Fibroblast of lung (primary cell): ENCODE measurements at places on chromosomes 3 and 15. TPM values are rescaled to one million over a fixed set of nuclear protein-coding genes. Genes with fewer than 3 reads are reported as not detected.

- H3K4me1 ChIP-seq = peaks cover 54% of the 10 kb centered on the region
- H3K36me3 ChIP-seq = no peaks in the 10 kb centered on the region
- H3K27ac ChIP-seq = peak overlapping the region; percentile 82
- H3K27me3 ChIP-seq = no peaks in the 10 kb centered on the region
- no peak for DNase-seq
These were observed 40.1 kb downstream of the FLNB start for GRCh38 chr3:58048301-58048700.

NMNAT3 gene
- polyA plus RNA-seq = 0.16 and 0.68 TPM in 2 replicates

ULK4 gene
- polyA plus RNA-seq = 9.1 and 13.8 TPM in 2 replicates

SKOR1 gene
- polyA plus RNA-seq = 0.01 and 0.02 TPM in 2 replicates

- H3K27ac ChIP-seq = no peak overlapping the region
- DNase-seq = peak; percentile 29
- H3K4me3 ChIP-seq = no peak overlapping the region
- H3K36me3 ChIP-seq = no peaks in the 10 kb centered on the region
These were observed 70.3 kb downstream of the SCN5A start for GRCh38 chr3:38579141-38579540.

GRCh38 chr3:191753196-191753595, 292.2 kb downstream of the PYDC2 start:
- no peaks in the 10 kb centered on the region for H3K36me3 ChIP-seq
- H3K27ac ChIP-seq = no peak overlapping the region
- H3K4me3 ChIP-seq = no peak overlapping the region
- H3K27me3 ChIP-seq = no peaks in the 10 kb centered on the region
- DNase-seq = peak; percentile 93

ACY1 gene
- 21.4 and 26.9 TPM in 2 replicates for polyA plus RNA-seq

DNA sequence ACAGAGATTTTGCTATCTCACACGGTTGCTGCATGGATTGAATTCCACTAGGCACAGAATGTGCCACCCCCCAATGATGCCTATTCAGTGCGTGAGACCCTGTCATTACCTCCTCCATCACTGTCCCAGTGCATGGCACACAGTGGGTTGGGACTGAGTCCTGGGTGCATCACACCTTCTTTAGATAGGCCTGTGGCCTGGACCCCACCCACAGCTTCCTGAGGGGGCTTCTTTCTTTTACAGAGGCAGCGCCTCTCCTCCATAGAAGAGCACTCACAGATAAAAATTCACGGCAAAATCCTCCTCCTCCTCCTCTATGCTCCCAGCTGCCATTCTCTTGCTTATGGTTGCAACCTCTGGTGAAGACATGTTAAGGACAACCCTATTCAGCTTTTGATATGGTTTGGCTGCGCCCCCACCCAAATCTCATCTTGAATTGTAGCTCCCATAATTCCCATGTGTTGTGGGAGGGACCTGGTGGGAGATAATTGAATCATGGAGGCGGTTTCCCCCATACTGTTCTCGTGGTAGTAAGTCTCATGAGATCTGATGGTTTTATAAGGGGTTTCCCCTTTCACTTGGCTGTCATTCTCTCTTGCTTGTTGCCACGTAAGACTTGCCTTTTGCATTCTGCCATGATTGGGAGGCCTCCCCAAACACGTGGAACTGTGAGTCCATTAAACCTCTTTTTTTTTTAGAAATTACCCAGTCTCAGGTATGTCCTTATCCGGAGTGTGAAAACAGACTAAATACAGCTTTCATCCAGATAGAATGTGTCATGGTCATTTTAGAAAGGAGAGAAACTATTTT, 147.6 kb downstream of the KLF13 start:
- DNase-seq = no peak
- H3K4me3 ChIP-seq = no peak overlapping the region
- no peaks in the 10 kb centered on the region for H3K27me3 ChIP-seq
- H3K4me1 ChIP-seq = peaks cover 26% of the 10 kb centered on the region
- no peaks in the 10 kb centered on the region for H3K36me3 ChIP-seq

CHRNA5 gene
- 1.2 and 2.9 TPM in 2 replicates for polyA plus RNA-seq

GRCh38 chr3:28050885-28051284, 190.5 kb upstream of the CMC1 start:
- no peaks in the 10 kb centered on the region for H3K27me3 ChIP-seq
- no peak for DNase-seq
- no peaks in the 10 kb centered on the region for H3K4me1 ChIP-seq
- H3K27ac ChIP-seq = no peak overlapping the region
- no peak overlapping the region for H3K4me3 ChIP-seq
- no peaks in the 10 kb centered on the region for H3K36me3 ChIP-seq

DNA sequence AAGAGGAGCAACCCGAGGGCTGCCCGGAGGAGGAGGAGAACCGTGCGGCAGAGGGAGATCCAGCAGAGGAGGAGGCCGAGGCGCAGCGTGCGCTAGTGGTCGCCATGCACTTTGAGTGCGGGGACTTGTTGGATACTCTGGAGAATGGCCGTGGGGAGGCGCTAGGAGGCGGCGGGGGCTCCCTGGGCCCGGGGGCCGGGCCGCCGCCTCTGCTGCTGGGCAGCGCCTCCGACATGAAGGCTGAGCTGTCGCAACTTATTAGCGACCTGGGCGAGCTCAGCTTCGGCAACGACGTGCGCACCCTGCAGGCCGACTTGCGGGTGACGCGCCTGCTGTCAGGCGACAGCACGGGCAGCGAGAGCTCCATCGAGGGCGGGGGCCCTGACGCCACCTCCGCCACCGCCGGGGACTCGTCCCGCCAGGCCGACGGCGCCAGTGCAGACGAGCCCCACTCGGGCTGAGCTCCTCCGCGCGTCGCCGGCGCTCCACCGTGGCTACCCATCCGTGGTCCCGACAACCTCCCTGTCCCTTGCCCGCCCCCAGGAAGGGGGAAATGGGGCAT, 2.0 kb downstream of the FAM43A start:
- H3K36me3 ChIP-seq = no peaks in the 10 kb centered on the region
- peaks cover 11% of the 10 kb centered on the region for H3K4me1 ChIP-seq
- H3K27ac ChIP-seq = no peak overlapping the region
- H3K4me3 ChIP-seq = peak overlapping the region; percentile 24

DNA sequence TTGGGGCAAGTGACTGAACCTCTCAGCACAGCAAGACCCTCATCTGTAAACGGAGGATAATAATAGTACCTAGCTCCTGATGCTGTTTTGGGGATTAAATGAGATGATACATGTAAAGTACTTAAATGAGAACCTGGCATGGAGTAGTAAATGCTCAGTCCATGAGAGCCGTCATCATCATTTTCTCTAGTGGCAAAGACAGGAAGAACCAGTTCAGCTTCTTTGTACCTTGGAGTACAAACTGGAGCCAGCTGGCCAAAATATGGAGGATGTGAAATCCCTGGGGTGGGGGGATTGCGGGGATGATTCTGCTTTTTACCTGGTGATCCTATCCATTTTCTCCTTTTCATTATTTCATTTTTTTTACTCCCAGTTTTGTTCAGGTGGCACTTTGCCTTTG, 204.2 kb upstream of the LRRN1 start:
- no peaks in the 10 kb centered on the region for H3K36me3 ChIP-seq
- H3K27me3 ChIP-seq = no peaks in the 10 kb centered on the region
- no peaks in the 10 kb centered on the region for H3K4me1 ChIP-seq
- no peak for DNase-seq
- no peak overlapping the region for H3K4me3 ChIP-seq
- no peak overlapping the region for H3K27ac ChIP-seq

GRCh38 chr15:77836121-77836692, 203.5 kb upstream of the LINGO1 start:
- H3K4me1 ChIP-seq = no peaks in the 10 kb centered on the region
- H3K27ac ChIP-seq = no peak overlapping the region
- peak; percentile 40 for DNase-seq

DNA sequence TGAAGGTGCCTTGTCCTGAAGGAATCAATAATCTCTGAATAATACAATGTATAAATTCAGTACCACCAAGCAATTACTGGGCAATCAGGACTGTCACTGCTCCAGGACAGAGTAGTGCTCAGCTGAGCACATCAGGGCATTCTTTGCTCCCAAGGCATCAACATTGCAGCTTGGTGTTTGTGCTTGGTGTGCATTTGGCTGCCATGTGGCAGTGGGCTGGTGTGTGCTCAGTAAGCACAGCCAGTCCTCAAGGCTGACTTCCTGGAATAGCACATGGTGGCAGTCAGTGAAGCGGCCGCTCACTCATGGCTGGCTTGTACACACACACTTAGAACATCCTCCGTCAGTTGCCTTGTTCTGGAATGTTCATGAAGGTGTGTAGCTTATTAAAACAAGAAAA, 217.0 kb downstream of the EPHB1 start:
- no peak overlapping the region for H3K4me3 ChIP-seq
- H3K4me1 ChIP-seq = no peaks in the 10 kb centered on the region
- no peak overlapping the region for H3K27ac ChIP-seq

DNA sequence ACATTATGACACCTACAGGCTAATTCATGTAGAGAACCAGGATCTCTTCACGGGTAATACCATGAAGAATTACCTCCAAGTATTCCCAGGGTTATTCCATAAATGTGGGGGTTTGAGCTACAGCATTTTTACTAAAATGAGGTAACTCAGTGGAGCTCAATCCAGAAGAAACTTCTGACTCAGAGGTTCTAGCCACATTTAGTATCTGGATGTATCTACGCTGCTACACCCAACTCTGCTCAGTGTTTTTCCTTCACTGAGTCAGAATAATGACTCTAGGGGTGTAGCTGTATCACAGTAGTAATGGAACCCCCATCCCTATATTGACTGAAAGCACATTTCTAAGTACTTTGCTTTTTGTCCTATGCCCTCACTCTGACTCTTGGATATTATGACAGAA, 52.4 kb downstream of the COPS2 start:
- H3K27ac ChIP-seq = no peak overlapping the region
- DNase-seq = no peak
- H3K4me1 ChIP-seq = no peaks in the 10 kb centered on the region
- peaks cover 1% of the 10 kb centered on the region for H3K36me3 ChIP-seq

LTF gene
- not detected in 2 replicates for polyA plus RNA-seq

RYR3 gene
- polyA plus RNA-seq = not detected in 2 replicates

DNA sequence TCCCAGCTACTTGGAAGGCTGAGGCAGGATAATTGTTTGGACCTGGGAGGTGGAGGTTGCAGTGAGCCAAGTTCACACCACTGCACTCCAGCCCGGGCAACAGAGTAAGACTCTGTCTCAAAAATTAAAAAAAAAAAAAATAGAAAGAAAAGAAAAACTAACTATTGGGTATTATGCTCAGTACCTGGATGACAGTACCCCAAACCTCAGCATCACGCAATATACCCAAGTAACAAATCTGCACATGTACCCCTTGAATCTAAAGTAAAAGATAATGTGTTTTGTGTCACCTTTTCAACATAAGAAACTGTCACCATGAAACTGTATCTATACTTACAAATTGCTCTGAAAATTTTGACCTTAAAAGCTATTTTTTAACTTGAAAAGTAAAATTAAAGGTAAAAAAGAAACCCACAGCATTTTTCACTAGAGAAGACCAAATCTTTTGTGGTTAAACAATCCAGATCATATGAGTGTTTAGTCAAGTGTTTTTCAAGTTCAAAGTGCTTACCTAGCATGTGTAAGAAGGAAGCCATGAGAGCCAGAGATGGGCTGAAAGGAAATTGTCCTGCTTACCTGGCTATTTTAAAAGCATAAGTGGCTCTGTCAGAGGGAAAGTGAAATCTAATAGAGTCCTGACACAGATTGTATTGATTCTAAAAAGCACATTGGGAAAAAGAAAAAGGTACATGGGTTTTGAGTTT, 50.5 kb downstream of the MYO1E start:
- no peak overlapping the region for H3K4me3 ChIP-seq
- H3K36me3 ChIP-seq = no peaks in the 10 kb centered on the region
- no peak for DNase-seq
- H3K4me1 ChIP-seq = peaks cover 3% of the 10 kb centered on the region

DNA sequence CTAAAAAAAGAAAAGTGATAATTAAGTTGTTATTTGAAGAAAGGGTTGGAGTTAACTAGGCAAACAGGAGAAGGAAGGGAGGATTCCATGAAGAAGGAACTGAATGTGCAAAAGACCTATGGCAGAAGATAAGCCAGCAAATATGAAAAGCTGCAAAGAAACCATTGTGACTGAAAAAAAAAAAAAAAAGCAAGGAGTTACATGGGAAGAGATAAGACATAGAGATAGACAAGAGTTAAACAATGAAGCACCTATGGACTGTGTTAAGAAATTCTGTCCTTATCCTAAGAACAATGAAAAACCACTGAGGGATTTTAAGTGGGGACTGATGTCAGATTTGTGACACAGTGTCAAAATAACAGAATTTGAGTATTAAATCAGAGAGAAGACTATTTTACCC, 17.0 kb downstream of the ZNF280D start:
- no peak overlapping the region for H3K4me3 ChIP-seq
- H3K27me3 ChIP-seq = no peaks in the 10 kb centered on the region
- no peak for DNase-seq
- H3K36me3 ChIP-seq = no peaks in the 10 kb centered on the region
- no peaks in the 10 kb centered on the region for H3K4me1 ChIP-seq

DNA sequence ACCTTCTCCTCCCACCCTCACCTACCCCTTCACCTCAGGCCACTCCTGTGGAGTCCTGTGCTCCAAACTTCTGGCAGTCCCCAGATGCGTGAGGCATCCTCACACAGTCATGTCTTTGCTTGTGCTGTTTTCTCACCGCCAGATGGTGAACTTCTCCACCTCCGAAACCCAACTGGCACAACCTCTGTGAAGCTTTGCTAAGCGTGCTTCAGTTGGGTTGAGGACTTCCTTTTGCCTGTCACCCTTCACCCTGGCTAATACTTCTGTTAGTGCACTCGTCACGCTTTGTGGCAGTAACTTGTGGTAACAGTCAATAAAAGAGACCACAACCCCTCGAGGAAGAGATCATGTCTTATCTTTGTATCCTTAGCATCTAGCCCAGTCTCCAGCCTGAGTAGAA, 42.0 kb upstream of the SKOR1 start:
- no peaks in the 10 kb centered on the region for H3K4me1 ChIP-seq
- DNase-seq = no peak
- H3K27me3 ChIP-seq = no peaks in the 10 kb centered on the region

GPR62 gene
- polyA plus RNA-seq = 0.02 TPM in 1 of 2 replicates, not detected in the other

DNA sequence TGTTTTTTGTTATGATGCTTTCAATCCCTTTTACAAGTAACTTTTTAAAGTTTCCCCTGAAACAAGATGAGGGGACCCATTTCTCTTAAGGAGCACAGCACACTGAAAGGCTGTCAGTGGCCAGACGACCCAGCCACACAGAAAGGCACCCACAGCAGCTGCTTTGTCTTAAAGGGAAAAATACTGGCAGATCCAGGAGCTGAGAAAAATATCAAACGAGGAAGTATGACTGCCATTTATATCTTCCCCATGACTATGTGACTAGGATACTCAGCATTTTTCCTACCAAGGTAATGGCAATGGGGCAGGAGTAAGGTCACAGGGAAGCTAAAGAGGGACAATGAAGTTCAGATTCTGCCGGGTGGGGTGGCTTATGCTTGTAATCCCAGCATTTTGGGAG, 15.9 kb downstream of the ABCC5 start:
- no peaks in the 10 kb centered on the region for H3K27me3 ChIP-seq
- no peak overlapping the region for H3K27ac ChIP-seq
- peaks cover 5% of the 10 kb centered on the region for H3K4me1 ChIP-seq
- H3K4me3 ChIP-seq = no peak overlapping the region
- no peak for DNase-seq

CLRN1 gene
- polyA plus RNA-seq = not detected in 2 replicates
